Cerebellar cortex (tissue), 1 donor: ENCODE measurements at places on chromosomes 2 and 18.

DNA sequence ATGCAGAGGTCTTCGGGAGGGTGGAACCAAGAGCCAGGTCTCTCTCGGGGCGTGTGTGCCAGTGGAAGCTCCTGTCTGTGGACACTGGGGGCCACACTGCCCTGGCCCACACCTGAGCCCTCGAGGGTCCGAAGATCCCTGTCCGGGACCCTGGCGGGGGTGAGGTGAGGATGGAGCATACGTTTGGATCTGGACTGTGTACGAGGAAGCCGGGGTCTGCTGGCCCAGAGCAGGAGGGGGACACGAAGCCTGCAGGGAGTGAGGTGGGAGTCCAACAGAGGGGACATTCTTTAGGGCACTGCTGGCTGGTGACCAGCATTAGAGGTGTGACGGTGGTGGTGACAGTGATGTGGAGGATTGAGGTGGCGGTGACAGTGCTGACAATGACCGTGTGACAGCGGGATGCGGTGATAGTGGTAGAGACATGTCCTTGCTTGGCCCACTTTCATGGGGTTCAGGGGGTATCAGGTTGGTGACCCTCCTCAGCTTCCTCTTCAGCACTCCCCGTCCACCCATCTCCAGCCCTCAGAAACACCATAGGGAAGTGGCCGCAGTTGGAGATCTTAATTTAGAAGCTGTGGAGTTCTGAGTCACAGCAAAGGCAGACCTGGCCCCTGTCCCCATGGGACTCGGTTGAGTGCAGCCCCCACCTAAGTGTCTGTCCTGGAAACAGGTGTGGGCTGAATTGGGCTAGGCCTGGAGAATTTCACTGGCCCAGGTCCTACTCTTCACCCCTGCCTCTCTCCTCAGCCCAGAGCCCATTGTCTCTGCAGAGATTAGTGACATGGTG lies 252.0 kb downstream of the DYSF start:
- DNase-seq = no peak

DNA sequence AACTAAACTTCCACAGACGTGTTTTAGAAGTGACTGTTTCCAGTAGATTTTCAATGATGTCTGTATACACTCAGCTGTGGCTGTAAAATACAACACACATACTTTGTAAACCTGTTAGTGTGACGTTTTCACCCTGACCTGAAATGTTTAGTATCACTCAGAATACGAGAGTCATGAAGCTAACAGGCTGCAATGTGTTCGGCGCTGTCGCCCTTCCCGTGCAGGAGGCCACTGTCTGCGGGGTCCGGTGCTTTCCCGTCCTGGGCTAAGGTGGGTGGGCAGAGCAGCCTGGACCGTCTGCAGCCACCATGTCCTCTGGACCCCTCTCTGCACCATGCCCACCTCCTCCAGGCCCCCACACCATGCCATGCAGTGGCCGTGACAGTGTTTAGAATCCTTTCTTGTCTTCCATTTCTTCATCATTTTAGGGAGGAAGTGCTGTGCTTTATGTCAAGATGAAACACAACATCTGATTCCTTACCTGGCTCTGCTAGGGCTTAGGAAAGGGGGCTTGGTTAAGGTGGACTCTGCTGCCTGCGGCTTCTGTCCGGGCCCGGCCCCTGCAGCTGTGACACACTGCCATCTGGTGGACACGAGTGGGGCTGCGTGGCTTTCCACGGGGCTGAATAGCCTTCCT lies 53.8 kb upstream of the RBM44 start:
- DNase-seq = peak; percentile 61

DNA sequence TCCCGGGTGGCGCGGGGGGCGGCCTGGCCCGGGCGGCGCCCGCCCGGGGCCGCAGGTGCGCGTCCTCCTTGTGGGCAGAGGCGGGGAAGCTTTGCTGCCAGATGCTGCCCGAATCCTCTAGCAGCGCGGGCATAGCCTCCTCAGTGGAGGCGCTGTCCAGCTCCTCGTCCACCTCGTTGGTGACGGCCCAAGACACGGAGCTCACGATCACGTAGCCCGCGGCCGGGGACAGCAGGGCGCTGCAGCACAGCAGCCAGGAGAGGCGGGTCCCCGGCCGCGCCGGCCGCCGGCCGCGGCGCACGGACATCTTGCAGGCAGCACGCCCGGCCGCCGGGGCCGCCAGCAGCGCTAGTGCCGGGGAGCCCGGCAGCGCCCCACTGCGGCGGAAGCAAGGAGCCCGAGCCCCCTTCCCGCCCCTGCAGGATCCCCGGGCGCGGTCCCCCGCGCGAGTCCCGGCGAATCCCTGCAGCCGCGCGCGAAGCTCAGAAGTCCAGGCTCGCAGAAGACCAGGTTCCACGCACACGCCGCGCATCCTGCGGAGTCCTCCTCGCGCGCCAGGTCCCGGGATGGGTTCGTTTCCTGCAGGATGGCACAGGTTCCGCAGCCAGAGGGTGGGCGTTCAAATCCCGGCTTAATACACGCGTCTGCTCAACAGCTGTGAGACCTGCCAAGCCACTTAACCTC lies at the start of gene CREG2:
Gene CREG2 (minus strand): TSS at position 353 of the 684 bp plus-strand sequence. CDS start 46 bp downstream, at position 307.
- DNase-seq = peak; percentile 3

DNA sequence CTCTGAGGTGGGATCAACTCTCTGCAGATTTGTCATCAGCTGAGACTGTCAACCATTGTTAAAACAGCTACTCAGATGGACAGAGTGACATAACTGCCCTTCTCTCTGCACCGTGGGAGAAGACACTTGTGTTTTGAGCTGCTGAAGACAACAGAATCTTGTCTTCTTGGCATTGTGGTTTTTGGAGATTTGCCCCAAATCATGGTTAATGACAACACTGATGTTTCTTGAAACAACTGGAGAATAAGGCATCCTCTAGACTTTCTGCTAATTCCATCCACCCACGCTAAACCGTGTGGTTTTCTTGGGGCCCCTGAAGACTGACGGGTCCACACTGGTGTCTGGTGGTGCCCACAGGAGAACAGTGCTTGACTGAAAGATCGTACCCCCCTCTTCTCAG lies 39.5 kb downstream of the SH3BP4 start:
- no peak for DNase-seq

DNA sequence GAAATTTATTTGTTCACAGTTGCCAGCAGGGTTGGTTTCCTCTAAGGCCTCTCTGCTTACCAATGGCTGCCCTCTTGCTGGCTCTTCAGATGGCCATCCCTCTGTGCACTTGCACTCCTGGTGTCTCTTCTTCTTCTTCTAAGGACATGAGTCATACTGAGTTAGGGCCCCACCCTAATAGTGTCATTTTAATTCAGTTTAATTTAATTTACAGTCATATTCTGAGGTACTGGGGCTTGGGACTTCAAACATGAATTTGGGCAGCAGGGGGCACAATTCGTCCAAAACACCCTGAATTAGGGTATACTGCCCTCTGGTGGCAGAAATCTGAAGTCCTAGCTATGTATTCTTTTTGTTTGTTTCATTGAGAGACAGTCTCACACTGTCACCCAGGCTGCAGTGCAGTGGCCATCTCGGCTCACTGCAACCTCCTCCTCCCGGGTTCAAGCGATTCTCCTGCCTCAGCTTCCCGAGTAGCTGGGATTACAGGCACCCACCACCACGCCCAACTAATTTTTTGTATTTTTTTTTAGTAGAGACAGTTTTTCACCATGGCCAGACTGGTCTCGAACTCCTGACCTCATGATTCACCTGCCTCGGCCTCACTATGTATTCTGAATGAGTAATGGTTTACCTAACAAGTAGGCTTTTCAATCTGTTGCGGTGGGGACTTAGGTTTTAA lies 19.8 kb downstream of the SLC4A1AP start:
- DNase-seq = peak; percentile 85

DNA sequence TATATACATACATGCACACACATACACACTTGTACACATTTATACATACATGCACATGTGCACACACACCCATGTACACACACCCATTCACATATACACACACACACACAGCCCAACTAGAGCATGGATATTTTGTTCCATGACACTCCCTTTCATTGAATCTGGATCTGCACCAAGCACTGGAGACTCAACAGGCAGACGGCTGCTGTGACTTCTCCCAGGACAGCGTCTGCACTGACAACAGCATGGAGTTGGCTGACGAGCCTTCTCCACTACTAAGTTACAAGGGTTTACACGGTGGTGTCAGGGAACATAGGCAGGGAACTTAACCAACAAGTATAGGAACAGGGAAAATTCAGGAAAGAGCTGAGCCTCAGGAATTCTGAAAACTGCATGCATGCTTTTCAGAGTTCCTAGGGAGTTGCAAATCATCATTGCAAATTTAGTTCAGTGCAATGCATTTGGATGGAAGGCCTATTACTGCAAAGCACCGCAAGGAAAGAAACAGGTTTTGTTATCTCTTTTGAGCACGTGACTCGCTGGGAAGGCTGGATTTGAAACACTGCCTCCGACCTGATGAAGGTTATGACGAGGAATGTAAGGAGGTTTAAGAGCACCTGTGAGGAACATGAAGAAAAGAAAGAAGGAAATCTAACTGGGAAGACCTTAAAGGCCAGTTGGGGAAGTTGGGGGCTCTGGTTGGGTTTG lies 35.9 kb downstream of the TMEM18 start:
- no peak for DNase-seq

DNA sequence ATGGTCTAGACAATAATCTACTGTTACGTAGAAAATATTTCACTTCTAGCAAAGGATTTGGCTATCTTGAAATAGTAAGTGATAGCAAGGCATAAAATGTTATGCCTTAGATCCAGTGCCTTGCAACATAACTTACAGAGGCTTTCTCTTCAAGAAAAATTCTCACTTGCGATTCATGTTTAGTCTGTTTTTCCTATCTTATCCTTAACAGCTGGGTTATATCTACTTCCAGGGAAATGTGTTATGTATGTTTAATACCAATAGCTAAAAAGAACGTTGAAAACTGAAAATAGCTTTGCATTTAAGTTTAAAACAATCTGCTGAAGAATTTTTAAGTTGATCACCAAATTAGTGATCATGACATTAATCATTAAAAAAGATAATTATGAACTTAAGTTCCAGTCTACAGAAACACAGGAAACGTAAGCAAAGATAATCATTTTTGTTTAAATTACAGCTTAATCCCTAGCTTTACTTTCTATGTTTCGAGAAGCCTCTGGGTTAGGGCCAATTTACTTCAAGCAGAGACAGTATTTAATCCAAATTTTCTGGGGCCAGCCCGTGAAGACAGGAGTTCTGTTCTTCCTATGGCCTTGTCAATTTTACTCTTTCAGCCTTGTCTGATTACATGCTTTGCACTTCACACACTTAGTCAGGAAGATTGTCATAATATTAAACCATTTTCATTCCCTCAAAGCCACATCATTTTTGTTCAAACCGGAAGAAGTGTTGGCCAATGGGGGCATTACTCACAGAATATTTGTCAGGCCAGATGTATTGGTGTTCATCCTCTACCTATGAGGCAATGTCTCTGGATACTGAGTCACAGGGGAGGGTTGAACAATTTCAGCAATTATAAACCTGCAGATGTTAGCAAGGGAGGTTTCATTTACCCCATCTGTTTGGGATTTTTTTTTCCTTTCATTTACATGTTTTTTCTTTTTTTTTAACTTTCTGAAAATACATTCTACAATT lies 1132.9 kb upstream of the ZEB2 start:
- DNase-seq = no peak

GRCh38 chr2:59584958-59585357 lies 968.5 kb downstream of the BCL11A start:
- peak; percentile 3 for DNase-seq
